ENCODE measurements at places on chromosomes 2 and 18. TPM values are rescaled to one million over a fixed set of nuclear protein-coding genes. Genes with fewer than 3 reads are reported as not detected.

GRCh38 chr2:75606761-75607399 is 39.7 kb upstream of the MRPL19 start:
- no peak for DNase-seq
- H3K36me3 ChIP-seq = no peaks in the 10 kb centered on the region
- H3K27me3 ChIP-seq = no peaks in the 10 kb centered on the region
- H3K4me3 ChIP-seq = no peak overlapping the region

- H3K4me3 ChIP-seq = no peak overlapping the region
- no peaks in the 10 kb centered on the region for H3K4me1 ChIP-seq
- no peak for DNase-seq
- H3K27me3 ChIP-seq = no peaks in the 10 kb centered on the region
- H3K27ac ChIP-seq = no peak overlapping the region
- H3K36me3 ChIP-seq = no peaks in the 10 kb centered on the region
Measured at GRCh38 chr2:72981536-72981935, 64.2 kb downstream of the EMX1 start.

DNA sequence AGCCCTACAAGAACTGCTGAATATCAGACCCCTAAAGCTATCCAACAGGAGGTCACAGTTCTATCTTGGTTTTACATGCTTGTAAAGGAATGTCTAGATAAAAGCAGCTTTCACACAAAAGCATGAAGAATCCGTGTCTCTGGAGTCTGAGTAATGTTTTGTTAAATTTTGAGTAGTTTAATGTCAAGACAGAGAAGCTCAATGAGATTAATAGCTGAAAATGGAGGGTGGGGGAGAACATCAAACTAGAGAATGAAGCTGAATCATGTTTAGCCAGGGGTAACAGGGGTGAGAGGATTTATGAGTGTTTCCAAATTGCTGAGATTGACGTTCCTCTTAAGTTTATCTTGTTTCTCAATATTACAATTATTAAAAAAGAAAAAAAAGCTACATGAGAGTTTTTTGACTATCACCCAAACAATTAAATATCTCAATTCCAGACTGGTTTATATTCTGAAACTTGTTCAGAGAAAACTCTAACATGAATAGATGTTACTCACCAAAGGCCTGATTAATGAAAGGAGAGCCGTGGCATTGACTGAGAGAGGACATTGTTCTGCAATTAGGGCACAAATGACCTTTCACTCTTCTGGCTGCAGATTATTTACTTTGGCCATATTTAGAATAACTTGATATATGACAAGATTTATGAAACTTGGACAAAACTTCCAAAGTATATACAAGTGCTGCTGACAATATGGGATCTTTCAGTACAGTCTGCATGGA is 266.4 kb upstream of the ETAA1 start:
- H3K4me3 ChIP-seq = no peak overlapping the region

GRCh38 chr2:218320704-218321336 is 28.5 kb upstream of the TMBIM1 start:
- H3K27ac ChIP-seq = no peak overlapping the region
- no peaks in the 10 kb centered on the region for H3K36me3 ChIP-seq
- H3K4me3 ChIP-seq = no peak overlapping the region
- no peaks in the 10 kb centered on the region for H3K27me3 ChIP-seq

DNA sequence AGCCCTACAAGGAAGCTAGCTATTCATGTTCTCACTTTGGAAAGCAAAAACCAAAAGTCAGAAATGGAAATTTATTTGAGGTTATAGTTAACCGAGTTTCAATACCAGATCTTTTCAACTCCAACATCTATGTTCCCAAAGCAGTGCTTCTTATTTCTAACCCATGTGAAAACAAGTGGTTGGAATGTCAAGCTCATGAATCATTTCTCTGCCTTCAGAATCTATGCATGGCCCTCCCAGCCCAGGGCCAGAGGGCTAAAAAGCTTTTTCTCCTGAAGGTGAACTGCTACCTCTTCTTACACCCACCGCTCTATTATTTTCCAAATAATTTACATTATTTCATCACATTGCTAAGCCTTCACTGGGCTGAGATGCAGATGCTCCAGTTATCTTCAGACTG is 158.4 kb downstream of the SP3 start:
- no peaks in the 10 kb centered on the region for H3K36me3 ChIP-seq
- H3K27me3 ChIP-seq = no peaks in the 10 kb centered on the region
- H3K4me3 ChIP-seq = no peak overlapping the region

DNA sequence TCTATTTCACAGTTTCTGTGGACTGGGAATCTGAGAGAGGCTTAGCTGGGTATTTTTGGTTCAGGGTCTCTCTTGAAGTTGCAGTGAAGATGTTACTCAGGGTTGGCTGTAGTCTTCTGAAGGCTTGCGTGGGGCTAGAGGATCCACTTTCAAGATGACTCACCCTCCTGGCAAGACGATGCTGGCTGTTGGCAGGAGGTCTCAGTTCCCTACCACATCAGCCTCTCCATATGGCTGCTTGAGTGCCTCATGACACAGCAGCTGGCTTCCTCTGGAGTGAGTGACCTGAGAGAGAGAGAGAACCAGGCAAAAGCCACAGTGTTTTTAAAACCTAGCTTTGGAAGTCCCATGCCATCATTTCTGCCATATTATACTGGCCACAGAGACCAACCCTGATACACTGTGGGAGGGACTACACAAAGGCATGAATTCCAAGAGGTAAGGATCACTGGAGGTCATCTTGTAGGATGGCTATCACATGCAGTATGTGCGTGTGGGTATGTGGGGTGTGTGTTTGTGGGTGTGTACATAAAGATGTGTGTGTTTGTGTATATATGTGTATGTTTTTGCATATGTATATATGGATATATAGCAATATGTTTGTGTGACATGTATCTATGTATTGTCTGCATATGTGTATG is 25.1 kb downstream of the DNPEP start:
- peaks cover 6% of the 10 kb centered on the region for H3K4me1 ChIP-seq
- peaks cover 13% of the 10 kb centered on the region for H3K27me3 ChIP-seq
- no peak overlapping the region for H3K4me3 ChIP-seq
- no peaks in the 10 kb centered on the region for H3K36me3 ChIP-seq

GRCh38 chr2:96374211-96374951 is 38.8 kb downstream of the NCAPH start:
- no peak overlapping the region for H3K4me3 ChIP-seq
- no peak overlapping the region for H3K27ac ChIP-seq
- no peaks in the 10 kb centered on the region for H3K27me3 ChIP-seq
- peak; percentile 70 for DNase-seq

DNA sequence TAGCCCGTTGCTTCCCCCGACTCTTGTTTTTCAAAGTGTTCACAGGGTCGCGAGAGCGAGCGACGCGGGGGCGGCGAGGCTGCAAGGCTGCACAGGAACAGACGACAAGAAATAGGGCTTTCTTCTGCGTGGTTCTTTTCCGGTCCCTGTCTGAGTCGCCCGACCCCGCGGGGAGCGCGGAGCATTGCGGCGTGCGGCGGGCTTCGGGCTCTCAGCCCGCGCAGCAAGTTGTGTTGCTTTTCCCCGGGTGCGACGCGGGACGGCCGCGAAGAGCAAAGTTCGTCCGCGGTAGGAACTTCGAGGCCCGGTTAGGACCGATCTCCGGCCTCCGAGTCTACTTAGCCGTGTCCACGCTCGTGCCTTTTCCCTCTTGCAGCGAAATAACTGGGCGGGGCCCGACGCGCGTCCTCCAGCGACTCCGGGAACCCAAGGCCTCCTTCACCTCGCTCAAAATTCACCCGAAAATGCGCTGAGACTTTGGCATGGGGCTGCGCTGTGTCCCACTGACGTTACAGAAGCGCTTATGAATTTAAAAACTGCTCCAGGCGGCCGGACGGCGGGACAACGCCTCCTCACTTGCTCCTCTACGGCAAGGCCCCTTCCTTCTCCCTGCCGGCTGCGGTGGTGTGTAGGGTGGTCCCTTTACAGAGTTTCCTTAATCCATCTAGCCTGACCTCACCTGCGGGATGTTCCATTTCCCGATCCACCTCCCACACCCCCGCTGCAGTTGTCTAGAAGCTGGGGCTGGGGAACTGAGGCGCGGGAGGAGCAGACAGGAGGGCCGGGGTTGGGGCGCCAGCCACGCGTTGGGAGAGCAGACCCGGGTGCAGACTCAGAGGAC is 1.5 kb upstream of the BCL2L11 start:
- H3K36me3 ChIP-seq = no peaks in the 10 kb centered on the region
- no peak for DNase-seq
- H3K4me1 ChIP-seq = peaks cover 39% of the 10 kb centered on the region
- H3K4me3 ChIP-seq = peak overlapping the region; percentile 69

GRCh38 chr18:32378705-32379104 is 92.0 kb downstream of the GAREM1 start:
- no peak overlapping the region for H3K4me3 ChIP-seq
- H3K27me3 ChIP-seq = no peaks in the 10 kb centered on the region
- peaks cover 6% of the 10 kb centered on the region for H3K4me1 ChIP-seq
- H3K27ac ChIP-seq = no peak overlapping the region

GRCh38 chr2:159457589-159457988 is 158.8 kb downstream of the BAZ2B start:
- no peaks in the 10 kb centered on the region for H3K36me3 ChIP-seq
- no peak for DNase-seq
- no peak overlapping the region for H3K4me3 ChIP-seq
- no peak overlapping the region for H3K27ac ChIP-seq

GRCh38 chr2:64017811-64018700 is 1.2 kb downstream of the VPS54 start:
- H3K4me3 ChIP-seq = peak overlapping the region; percentile 53
- H3K36me3 ChIP-seq = no peaks in the 10 kb centered on the region
- peak; percentile 40 for DNase-seq
- peak overlapping the region; percentile 97 for H3K27ac ChIP-seq
- H3K27me3 ChIP-seq = no peaks in the 10 kb centered on the region

DNA sequence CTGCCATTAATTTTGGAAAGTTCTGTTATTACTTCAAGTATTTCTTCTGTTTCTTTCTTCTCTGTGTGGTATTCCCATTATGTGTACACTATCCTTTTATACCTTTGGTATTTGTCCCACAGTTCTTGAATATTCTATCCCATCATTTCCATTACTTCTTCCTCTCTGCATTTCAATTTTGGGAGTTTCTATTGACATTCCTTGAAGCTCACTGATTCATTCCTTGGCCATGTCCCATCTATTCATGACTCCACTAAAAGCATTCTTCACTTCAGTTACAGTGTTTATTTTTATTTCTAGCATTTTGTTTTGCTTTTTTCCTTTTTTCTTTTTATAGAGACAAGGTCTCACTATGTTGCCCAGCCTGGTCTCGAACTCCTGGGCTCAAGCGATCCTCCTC is 30.3 kb downstream of the PROC start:
- H3K4me3 ChIP-seq = no peak overlapping the region
- no peaks in the 10 kb centered on the region for H3K27me3 ChIP-seq
- H3K4me1 ChIP-seq = no peaks in the 10 kb centered on the region
- H3K27ac ChIP-seq = no peak overlapping the region

DNA sequence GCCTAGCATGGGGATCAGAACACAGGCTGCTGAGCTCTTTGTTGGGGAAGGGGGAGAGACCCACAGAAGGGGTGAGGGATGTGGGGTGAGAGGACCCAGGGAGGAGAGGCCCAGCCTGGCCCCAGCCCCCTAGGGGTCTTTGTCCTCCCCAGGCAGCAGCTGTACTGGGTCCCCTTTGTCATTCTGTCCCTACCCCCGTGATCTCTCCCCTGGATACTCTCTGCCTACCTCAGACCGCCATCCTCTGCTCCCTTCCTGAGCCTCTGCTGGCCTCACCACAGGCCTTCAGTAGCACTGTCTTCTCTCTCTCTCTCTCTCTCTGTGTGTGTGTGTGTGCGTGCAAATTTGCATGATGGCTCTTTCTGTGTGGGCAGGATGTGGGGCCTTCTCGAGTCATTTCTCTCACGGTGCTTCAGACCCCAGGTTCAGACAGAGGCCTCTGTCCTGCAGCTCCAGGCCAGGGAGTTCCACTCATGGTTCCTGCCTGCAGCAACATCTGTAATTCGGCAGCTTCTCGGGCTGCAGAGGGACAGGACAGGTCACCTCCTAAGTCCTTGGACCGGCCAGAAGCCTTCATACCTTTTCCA is 1.4 kb downstream of the PSD4 start:
- no peaks in the 10 kb centered on the region for H3K27me3 ChIP-seq
- no peaks in the 10 kb centered on the region for H3K36me3 ChIP-seq
- no peak overlapping the region for H3K4me3 ChIP-seq
- H3K27ac ChIP-seq = peak overlapping the region; percentile 94
- no peak for DNase-seq

DNA sequence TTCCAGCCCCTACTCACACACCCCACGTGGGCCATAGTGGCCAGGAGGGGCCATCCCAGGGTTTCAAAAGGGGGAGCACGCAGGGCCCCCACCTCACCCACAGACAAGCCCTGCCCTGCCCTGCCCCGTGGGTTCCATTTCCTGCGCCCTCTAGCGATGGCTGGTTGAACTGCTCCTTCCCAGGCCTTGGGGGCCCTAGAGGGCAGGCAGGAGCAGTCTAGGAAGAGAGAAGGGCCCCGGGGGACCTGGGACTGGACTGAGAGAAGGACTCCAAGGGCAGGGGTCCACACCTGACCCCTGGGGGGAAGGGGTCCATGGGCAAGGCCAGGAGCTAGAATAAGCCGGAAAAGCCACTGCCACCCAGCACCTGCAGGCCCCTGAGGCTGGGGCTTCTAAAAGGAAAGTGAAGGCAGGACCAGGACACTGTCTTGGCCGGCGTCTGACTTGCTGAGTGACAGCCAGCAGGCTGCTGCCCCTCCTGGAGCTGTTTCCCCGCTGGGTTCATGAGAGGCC is 10.1 kb downstream of the CYP26B1 start:
- peak; percentile 69 for DNase-seq
- no peaks in the 10 kb centered on the region for H3K27me3 ChIP-seq
- no peak overlapping the region for H3K4me3 ChIP-seq
- H3K36me3 ChIP-seq = no peaks in the 10 kb centered on the region
- peak overlapping the region; percentile 15 for H3K27ac ChIP-seq
- peaks cover 47% of the 10 kb centered on the region for H3K4me1 ChIP-seq

DNA sequence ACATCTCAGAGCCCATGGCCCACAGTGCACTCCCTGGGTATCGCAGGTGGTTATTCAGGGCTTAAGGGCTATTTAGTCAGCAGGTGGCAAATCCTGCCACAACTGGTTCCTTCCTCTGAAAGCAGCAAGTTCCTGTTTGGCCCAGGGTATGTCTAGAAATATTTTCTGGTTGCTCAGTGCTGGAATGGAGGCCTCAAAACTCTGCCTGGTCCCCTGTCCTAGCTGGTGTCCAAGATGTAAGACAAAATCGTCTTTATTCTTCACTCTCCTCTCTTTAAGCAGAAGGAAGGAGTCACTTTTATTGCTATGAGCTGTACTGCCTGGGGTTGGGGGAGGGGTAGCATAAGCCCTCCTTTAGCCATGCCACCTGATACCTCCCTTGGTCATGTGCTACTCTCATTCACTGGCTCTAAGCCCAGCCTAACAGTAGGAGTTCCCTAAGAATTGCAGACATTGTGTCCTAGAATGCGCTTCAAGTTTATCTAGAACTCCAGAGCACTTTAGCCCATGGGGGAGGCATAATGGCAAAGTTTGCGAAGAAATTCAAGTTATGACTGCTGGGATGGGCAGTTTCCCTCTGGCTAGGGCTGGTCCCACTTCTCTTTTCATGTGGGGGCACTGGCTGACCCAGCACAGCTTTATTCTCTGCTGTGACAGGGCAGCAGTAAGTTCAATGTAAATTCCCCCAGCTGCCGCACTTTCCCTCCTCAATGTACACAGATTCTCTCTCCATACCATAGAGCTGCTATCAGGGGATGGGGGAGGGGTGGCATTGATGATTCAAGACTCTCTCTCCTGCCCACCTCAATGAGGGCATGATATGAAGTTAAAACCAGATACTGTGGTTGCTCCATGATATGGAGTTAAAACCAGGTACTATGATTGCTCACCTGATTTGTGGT is 27.1 kb upstream of the CWC22 start:
- H3K27me3 ChIP-seq = no peaks in the 10 kb centered on the region
- H3K36me3 ChIP-seq = no peaks in the 10 kb centered on the region
- peak; percentile 21 for DNase-seq
- H3K27ac ChIP-seq = no peak overlapping the region

DSEL gene
- total RNA-seq = 5.7 TPM

RNF125 gene
- 1.3 TPM for total RNA-seq

CPO gene
- total RNA-seq = not detected

SERPINB3 gene
- total RNA-seq = not detected

RHOB gene
- 242 TPM for total RNA-seq

TGFA gene
- 16.8 TPM for total RNA-seq

TUBA3E gene
- total RNA-seq = not detected

CRYGD gene
- not detected for total RNA-seq
